ENCODE measurements at places on chromosomes 5 and 9. TPM values are rescaled to one million over a fixed set of nuclear protein-coding genes. Genes with fewer than 3 reads are reported as not detected.

- DNase-seq = no peak
Measured at GRCh38 chr9:6229619-6230018, 14.0 kb downstream of the IL33 start.

Gene HRH2
- total RNA-seq = 45.7 TPM

- no peak for DNase-seq
Measured at GRCh38 chr9:88684845-88685244, 149.9 kb downstream of the NXNL2 start.

DNA sequence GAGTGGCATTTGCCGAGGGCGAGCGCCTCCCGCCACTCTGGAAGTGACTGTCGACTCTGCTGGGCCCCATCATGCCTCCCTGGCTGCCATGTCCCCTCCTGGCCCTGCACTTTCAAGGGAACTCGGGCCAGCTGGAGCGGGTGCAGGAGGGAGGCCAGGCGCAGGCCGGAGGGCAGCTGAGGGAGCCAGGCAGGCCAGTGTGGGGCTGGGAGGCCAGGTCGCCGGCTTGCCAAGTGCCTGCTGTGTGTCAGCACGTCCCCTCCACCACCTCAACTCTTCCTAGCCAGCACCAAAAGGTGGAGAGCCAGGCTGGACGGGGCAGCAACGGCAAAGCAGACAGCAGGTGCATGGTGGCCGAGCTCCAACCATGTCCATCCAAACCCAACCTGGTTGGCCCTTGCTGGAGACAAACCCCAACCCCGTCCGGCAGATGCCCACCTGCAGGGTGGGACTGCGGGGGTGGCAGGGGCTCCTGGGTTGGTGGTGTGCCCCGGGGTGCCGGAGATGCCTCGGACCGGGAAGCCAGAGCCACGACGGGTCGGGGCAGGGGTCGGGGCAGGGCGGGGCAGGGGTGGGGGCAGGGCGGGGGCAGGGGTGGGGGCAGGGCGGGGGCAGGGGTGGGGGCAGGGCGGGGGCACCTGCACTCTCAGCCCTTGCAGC lies 36.5 kb upstream of the EGFL7 start:
- DNase-seq = peak; percentile 71

Gene ANKRD31
- total RNA-seq = 0.07 TPM

- DNase-seq = no peak
Measured at GRCh38 chr5:151499501-151500035, 52.2 kb downstream of the SLC36A1 start.

Gene AGXT2
- total RNA-seq = not detected

GRCh38 chr9:135711391-135711790 lies 9.4 kb downstream of the KCNT1 start:
- DNase-seq = no peak

Gene JAKMIP2
- 0.24 TPM for total RNA-seq

Gene CCL27
- total RNA-seq = not detected

GRCh38 chr9:119951591-119951990 lies 582.4 kb upstream of the BRINP1 start:
- no peak for DNase-seq

- no peak for DNase-seq
Measured at GRCh38 chr5:158226496-158226895, 367.6 kb upstream of the CLINT1 start.
